Tibial nerve (tissue), 4 donors: ENCODE measurements at places on chromosomes 3 and 15.

GRCh38 chr3:32334675-32335074 lies 57.0 kb upstream of the CMTM7 start:
- no peaks in the 10 kb centered on the region for H3K4me1 ChIP-seq
- no peak for DNase-seq
- H3K27me3 ChIP-seq = no peaks in the 10 kb centered on the region
- no peak overlapping the region for H3K4me3 ChIP-seq
- H3K36me3 ChIP-seq = no peaks in the 10 kb centered on the region
- no peak overlapping the region for H3K27ac ChIP-seq

DNA sequence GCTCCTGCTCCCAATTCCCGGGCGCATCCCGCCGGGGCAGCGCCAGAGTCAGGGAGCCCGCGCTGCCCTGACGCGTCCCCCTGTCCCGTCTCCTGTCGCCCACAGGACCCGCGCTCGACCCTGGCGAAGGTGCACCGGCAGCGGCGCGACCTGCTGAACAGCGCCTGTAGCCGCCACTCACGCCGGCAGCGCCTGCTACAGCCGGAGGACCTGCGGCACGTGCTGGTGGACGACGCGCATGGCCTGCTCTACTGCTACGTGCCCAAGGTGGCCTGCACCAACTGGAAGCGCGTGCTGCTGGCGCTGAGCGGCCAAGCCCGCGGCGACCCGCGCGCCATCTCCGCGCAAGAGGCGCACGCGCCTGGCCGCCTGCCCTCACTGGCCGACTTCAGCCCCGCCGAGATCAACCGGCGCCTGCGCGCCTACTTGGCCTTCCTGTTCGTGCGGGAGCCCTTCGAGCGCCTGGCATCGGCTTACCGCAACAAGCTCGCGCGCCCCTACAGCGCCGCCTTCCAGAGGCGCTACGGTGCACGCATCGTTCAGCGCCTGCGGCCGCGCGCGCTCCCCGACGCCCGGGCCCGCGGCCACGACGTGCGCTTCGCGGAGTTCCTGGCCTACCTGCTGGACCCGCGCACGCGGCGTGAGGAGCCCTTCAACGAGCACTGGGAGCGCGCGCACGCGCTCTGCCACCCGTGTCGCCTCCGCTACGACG lies 16.9 kb downstream of the C3orf22 start:
- no peaks in the 10 kb centered on the region for H3K4me1 ChIP-seq
- H3K4me3 ChIP-seq = no peak overlapping the region
- no peaks in the 10 kb centered on the region for H3K36me3 ChIP-seq
- no peak for DNase-seq
- peaks cover 42% of the 10 kb centered on the region for H3K27me3 ChIP-seq

DNA sequence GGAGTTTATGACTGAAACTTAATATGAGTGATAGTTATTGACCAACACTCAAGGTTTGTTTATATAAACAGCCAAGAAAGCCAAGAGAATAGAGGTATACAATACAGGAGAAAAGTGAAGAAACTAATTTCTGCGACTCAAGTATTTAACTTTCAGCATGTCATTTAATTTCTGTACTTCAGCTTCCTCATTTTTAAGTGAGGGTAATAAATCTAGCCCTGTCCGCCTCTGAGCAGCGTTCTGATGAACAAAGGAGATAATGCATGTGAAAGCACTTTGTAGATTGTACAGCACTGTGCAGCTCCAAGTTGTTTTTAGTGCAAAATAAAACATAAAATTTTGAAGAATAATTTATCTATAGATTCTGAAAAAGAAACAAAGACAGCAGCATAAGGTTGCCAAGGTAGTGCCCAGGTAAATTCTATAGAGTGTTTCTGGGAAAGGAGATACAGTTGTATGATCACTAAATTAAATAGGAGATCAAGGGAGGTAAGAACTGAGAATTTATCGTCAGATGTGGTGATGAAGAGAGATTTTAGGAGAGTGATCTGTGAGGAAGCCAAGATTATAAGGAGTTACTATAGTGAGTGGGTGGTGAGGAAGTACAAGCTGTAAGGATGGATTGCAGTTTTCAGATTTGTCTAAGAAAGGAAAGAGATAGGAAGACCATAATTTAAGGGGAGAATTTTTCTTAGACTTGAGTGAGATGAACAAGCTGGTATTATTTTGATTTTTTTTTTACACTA lies 71.3 kb downstream of the RASA2 start:
- no peaks in the 10 kb centered on the region for H3K36me3 ChIP-seq
- peaks cover 21% of the 10 kb centered on the region for H3K4me1 ChIP-seq
- no peak overlapping the region for H3K27ac ChIP-seq
- H3K4me3 ChIP-seq = no peak overlapping the region

DNA sequence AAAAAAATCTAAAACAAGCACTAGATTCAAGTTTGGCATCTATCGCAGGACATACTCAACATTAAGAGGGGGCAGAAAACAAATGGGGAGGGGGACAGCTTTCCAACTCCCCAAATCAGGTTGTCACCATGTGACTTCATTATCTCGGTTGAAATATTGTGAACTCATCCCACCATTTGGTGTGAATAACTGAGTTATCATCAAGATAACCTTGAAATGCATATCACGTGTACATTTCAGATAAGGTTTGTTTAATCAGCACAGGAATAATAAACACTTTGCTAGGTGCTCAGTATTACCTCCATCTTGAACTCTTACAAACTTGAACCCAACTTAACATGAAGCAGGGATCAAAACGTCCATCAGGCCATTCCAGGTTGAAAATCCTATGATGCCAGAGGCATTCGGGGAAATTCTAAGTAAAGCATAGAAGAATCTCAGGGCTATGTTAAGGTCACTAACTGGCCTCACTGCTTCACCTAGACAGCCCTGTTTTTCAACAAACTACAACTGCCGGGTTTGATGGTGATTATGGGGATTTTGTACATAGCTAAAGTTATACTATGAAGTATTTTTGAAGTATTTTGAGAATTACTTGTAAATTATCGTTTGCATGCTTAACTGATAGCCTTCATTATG lies 3.0 kb upstream of the ARHGAP31 start:
- no peaks in the 10 kb centered on the region for H3K27me3 ChIP-seq
- H3K4me3 ChIP-seq = no peak overlapping the region
- H3K27ac ChIP-seq = no peak overlapping the region
- no peak for DNase-seq

- H3K4me1 ChIP-seq = peaks cover 17% of the 10 kb centered on the region
- DNase-seq = no peak
- H3K36me3 ChIP-seq = no peaks in the 10 kb centered on the region
- no peak overlapping the region for H3K27ac ChIP-seq
Measured at GRCh38 chr15:63040954-63041353, 1.6 kb upstream of the TPM1 start.
